ENCODE measurements at places on chromosomes 3 and 15.

GRCh38 chr3:25396251-25396650 is 31.8 kb upstream of the RARB start:
- no peak for DNase-seq

DNA sequence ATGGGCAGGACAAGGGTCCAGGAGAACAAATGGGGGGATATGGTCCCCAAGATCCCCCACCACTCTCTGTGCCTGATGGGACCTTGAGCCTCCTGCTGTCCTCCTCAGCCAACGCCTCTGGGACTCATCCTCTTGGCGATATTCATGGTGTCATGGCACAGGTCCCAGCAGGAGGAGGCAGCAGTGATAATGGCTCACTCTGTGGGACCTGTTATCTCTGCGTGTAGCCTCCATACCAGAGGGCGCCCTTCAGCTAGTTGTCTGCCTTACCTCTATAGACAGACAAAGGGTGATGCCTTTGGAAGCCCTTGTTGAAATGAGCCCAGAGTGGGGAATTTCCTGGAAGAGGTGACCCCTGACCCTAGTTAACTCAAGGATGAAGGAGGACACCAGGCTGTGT is 7.4 kb downstream of the ZBTB47 start:
- DNase-seq = no peak

- peak; percentile 95 for DNase-seq
Measured at GRCh38 chr3:153161714-153162512, at the start of gene RAP2B. RAP2B (plus strand) TSS chr3:153162226; CDS start chr3:153162694, 468 bp downstream.

GRCh38 chr3:108804966-108805365 is 17.6 kb upstream of the TRAT1 start:
- DNase-seq = no peak

- DNase-seq = no peak
Measured at GRCh38 chr3:157408499-157409149, 28.0 kb upstream of the PTX3 start.

DNA sequence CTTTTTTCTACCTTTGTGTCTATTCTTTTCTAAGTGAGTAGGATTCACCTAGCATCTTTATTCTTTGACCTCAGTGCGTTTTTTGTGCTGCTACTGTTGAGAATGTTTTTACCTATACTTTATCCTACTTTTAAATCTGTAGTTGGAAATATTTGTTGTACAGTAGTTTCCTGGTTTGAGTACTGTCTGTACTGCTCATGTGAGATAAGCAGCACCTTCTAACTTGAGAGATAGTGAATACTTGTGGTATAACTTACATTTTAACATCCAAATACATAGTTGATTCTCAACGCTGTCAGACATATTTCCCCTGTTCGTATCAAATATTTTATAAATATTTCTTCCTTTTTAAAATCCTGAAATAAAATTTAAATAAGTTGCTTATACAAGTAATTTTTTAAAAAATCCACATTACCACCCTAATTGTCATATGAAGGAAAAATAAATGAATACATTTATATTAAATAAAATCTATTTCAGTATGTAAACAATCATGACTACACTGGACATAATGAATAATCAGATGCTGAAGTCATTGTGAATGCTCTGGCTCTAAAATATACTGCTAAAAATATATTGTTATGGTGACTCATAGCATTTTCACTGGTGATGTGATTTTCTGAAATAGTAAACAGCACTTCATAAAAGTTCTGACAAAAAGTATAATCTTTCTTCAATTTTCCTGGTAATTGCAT is 17.4 kb downstream of the ATP11B start:
- DNase-seq = no peak

GRCh38 chr15:76553564-76553963 is 217.0 kb downstream of the ISL2 start:
- no peak for DNase-seq

DNA sequence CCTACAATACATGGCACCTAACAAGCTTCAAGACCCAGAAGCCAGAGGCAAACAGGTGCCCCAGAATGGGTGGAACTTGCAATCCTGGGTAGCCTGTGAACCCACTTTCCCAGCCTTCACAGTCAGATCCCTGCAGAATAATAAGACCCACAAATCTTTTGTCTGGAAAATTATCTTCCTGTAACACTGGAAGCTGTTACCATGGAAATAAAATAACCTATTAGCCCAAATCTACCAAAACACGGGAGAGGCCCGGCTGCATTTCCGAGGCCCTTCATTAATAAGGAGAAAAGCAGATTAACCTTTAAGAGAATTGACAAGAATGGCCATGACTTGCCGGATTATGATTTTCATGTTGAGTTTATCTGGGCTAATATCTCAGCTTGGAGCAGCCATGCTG is 256.1 kb upstream of the PROK2 start:
- no peak for DNase-seq

DNA sequence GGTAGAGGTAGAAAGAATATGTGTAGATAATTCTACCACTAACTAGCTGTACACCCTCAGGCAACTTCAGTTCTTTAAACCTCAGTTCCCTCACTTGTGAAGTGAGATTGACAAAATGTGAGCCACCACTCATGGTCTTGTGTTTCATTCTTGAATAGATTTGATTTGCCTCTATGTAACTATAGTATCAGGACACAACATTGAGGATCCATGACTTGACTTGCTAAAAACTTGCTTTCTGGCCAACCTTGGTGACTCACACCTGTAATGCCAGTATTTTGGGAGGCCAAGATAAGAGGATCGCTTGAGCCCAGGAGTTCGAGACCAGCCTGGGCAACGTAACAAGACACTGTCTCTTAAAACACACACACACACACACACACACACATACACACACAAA is 115.8 kb upstream of the FLNB start:
- DNase-seq = no peak

All from hepatic stellate cell (primary cell).